ENCODE measurements at places on chromosomes 11 and 22. TPM values are rescaled to one million over a fixed set of nuclear protein-coding genes. Genes with fewer than 3 reads are reported as not detected.

Gene PITPNB
- 74.1 TPM for total RNA-seq

Gene KRTAP5-2
- total RNA-seq = not detected

Gene HBG1
- not detected for total RNA-seq

Gene TNRC6B
- 52.9 TPM for total RNA-seq

Gene MAPK12
- 52.2 TPM for total RNA-seq

Gene CD3D
- total RNA-seq = not detected

Gene CHRM1
- not detected for total RNA-seq

Gene SAA4
- total RNA-seq = not detected

GRCh38 chr11:75632450-75632849 is 36.4 kb downstream of the MAP6 start:
- H3K4me1 ChIP-seq = peaks cover 16% of the 10 kb centered on the region
- H3K27me3 ChIP-seq = no peaks in the 10 kb centered on the region
- H3K36me3 ChIP-seq = no peaks in the 10 kb centered on the region

DNA sequence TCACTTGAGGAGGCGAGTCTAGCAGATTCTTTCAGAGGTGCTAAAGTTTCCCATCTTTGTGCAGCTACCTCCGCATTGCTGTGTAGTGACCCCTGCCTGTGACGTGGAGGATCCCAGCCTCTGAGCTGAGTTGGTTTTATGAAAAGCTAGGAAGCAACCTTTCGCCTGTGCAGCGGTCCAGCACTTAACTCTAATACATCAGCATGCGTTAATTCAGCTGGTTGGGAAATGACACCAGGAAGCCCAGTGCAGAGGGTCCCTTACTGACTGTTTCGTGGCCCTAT is 8.9 kb upstream of the SAMM50 start:
- H3K36me3 ChIP-seq = peaks cover 69% of the 10 kb centered on the region
- no peaks in the 10 kb centered on the region for H3K27me3 ChIP-seq
- H3K27ac ChIP-seq = no peak overlapping the region
- H3K4me3 ChIP-seq = no peak overlapping the region

GRCh38 chr22:28112548-28113043 is 193.5 kb upstream of the PITPNB start:
- no peaks in the 10 kb centered on the region for H3K27me3 ChIP-seq
- DNase-seq = peak; percentile 93
- peaks cover 14% of the 10 kb centered on the region for H3K4me1 ChIP-seq
- no peaks in the 10 kb centered on the region for H3K36me3 ChIP-seq

DNA sequence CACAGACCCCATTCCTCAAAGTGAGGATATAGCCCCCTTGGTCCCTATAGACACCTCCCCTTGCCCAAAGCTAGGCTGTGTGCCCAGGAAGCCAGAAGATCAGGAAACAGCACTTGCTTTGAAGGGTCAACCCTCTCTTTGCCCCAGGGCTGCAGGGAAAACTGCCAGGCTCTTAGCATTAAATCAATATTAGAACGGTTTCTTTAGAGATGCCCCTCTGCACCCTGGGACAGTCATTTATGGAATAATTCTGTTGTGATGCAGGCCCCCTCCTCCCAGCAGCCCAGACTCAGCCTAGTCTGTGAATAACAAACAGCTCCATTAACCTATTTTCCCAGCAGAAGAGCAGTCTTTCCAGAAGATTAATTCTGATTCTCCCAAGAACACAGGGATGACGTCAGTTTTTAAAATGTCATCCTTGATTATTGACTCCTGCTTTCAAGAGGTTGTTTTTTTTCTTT is 11.6 kb upstream of the CAPN5 start:
- H3K4me1 ChIP-seq = no peaks in the 10 kb centered on the region
- H3K4me3 ChIP-seq = no peak overlapping the region
- no peak overlapping the region for H3K27ac ChIP-seq
- no peaks in the 10 kb centered on the region for H3K27me3 ChIP-seq
- H3K36me3 ChIP-seq = no peaks in the 10 kb centered on the region
- peak; percentile 17 for DNase-seq

- DNase-seq = peak; percentile 72
- no peak overlapping the region for H3K4me3 ChIP-seq
- no peaks in the 10 kb centered on the region for H3K4me1 ChIP-seq
These were observed 25.6 kb downstream of the SYT7 start for GRCh38 chr11:61555051-61555969.

GRCh38 chr11:12802418-12803085 is 128.3 kb downstream of the TEAD1 start:
- H3K4me3 ChIP-seq = no peak overlapping the region
- peaks cover 16% of the 10 kb centered on the region for H3K36me3 ChIP-seq
- H3K27me3 ChIP-seq = no peaks in the 10 kb centered on the region

DNA sequence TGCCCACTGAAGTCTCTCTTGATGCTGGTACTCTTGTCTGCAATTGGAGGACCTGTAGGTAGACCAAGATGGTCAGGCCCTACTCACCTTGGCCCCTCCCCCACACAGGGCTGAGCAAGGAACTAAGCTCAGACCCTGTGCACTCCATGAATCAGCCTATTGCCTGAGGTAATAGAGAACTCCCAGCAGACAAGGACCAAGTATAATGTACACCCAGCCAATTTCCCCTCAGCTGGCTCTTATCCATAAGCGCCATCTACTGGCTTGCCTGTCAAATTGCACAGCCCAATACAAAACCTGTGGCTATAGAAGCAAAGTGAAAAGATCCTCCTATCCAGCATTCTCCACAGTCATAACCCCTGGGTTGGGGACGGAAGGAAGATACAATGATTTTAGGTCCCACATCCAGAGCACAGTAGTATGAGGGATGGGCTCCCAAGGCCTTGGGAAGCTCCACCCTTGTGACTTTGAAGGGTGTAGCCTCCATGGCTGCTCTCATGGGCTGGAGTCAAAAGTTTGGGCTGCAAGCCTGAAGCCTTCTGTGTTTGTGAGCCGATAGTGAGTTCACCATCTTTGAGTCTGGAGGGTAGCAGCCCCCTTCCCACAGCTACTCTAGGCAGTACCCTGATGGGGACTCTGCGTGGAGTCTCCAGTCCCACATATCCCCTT is 56.0 kb downstream of the GLYATL2 start:
- H3K4me3 ChIP-seq = no peak overlapping the region
- peak; percentile 70 for DNase-seq
- H3K27ac ChIP-seq = no peak overlapping the region
- H3K36me3 ChIP-seq = no peaks in the 10 kb centered on the region

DNA sequence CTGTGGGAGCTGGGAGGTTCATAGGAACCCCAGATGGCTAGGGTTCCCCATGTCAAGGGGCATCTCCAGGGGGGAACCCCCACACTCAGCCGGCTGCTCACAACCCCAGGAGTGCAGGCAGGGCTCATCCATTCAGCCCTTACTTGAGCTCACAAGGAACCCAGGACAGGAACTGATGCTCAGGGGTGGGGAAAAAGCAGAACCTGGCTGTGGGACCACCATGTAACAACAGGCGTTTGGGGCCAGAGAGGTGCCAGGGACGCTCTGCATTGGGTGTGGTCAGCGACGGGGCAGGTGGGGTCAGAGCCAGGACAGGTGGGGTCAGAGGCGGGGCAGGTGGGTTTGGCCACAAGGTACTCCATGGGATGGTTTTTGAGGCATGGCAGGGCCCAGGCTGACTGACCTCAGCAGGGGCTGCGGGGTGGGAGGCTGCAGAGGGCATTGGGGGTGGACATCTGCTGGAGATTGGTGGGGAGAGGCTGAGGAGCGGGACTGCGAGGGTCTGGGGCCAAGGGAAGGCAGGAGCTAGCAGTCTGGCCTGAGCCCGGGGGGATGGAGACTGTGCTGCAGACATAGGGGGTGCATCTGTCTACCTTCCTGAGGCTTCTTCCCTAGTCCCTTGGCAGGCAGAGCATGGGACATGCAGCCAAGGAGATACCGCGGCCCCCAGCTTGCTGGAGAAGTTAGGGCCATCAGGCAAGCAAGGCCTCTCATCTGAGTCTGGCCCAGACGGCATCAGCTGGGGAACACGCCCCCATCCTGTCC is 34.0 kb upstream of the CARS1 start:
- no peaks in the 10 kb centered on the region for H3K27me3 ChIP-seq

GRCh38 chr11:10487002-10487647 is 32.1 kb downstream of the AMPD3 start:
- no peak overlapping the region for H3K4me3 ChIP-seq
- H3K27me3 ChIP-seq = no peaks in the 10 kb centered on the region
- DNase-seq = peak; percentile 34
- H3K4me1 ChIP-seq = peaks cover 3% of the 10 kb centered on the region
- H3K36me3 ChIP-seq = no peaks in the 10 kb centered on the region
- no peak overlapping the region for H3K27ac ChIP-seq

DNA sequence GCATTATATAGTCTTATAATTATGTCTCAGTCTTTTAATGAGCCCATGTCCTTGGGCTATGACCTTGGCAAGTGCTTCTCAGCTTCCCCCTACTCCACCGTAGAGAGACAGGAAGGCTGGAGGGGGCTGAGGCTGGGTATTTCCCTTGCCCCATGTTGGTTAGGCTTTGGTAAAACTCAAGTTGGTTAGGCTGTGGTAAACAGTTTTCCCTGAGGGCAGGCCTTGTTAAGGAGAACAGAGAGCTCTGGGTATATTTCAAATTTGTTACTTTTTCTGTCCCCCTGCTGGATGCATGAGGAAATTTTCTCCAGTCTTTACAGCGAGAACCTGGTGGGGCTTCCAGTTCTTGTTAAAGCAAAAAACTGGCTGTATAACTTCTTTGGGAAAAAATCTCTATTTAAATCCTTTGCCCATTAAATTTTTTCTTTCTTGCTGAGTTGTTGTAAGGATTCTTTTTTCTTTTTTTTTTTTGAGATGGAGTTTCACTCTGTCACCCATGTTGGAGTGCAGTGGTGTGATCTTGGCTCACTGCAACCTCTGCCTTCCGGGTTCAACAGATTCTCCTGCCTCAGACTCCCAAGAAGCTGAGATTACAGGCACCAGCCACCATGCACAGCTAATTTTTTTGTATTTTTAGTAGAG is 12.2 kb upstream of the DCHS1 start:
- no peaks in the 10 kb centered on the region for H3K27me3 ChIP-seq
- H3K36me3 ChIP-seq = no peaks in the 10 kb centered on the region
- DNase-seq = peak; percentile 65
- no peak overlapping the region for H3K27ac ChIP-seq

DNA sequence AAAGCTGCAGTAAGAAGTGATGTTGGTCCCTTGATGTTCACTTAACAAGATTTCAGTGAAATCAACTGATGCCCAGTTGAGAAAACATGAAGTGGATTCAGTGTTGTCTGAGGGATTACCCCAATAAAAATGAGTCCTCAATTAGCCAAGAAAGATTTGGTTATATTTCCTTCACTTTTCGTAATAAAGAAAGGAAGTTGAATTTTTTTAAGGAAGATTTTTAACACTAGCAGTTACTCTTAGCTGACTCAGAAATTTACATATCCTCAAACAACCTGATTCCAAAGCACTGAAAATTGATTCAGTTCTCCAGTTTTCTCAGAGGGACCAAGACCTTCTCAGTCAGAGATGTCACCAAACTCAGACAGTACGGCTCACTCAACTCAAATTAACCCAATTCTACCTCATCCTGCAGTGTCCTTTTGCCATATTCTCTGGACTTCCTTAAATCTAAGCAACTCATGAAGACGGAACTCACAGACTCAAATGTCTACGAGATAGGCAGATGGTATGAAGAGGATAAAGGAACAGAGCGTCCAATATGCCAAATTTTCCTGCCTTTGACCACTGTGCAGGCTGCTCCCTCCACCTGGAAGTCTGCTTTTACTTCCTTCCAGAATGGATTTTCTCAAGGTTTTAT is 22.8 kb downstream of the SLC5A4 start:
- no peaks in the 10 kb centered on the region for H3K27me3 ChIP-seq
- no peak overlapping the region for H3K27ac ChIP-seq
- H3K4me3 ChIP-seq = no peak overlapping the region
- DNase-seq = no peak
- peaks cover 28% of the 10 kb centered on the region for H3K36me3 ChIP-seq

- no peaks in the 10 kb centered on the region for H3K36me3 ChIP-seq
- DNase-seq = no peak
- no peak overlapping the region for H3K4me3 ChIP-seq
- no peak overlapping the region for H3K27ac ChIP-seq
These were observed 6.2 kb upstream of the IL17REL start for GRCh38 chr22:50018608-50019285.

DNA sequence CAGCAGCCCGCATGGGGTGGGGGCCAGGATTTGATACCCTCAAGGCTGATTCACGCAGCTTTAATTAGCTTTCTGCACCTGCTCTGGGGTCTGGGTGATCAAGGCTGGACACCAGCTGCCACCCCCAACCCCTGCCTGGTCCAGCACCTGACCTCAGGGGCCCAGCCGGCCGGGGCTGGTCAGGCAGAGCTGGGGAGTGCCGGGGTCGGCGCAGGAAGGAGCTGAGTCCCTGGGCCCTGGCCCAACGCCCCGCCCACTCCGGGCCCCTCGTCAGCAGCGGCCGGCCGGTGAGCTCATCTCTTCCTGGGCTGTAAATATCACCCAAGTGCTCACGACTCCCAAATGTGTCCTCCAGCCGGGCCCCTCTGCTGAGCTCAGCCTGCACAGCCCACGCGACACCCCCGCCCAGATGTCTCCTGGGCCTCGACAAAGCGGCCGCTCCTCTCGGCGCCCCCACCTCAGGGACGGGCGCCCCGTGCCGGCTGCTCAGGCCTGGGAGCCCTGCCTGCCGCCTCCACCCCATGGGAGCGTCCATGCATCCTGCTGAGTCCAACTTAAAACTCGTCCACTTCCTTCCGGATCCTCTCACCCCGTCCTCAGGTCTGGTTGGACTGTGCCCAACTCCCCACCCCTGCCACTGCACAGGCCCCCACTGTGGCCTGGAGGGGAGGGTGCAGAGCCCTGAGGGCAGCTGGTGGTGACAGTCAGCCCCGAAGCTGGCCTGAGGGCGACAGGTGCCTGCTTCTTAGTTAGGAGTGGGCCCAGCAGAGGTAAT is 29.0 kb downstream of the RTN4R start:
- peak overlapping the region; percentile 95 for H3K27ac ChIP-seq
- H3K27me3 ChIP-seq = no peaks in the 10 kb centered on the region
- H3K4me1 ChIP-seq = peaks cover 10% of the 10 kb centered on the region
- peaks cover 4% of the 10 kb centered on the region for H3K36me3 ChIP-seq
- peak; percentile 67 for DNase-seq
- H3K4me3 ChIP-seq = no peak overlapping the region

DNA sequence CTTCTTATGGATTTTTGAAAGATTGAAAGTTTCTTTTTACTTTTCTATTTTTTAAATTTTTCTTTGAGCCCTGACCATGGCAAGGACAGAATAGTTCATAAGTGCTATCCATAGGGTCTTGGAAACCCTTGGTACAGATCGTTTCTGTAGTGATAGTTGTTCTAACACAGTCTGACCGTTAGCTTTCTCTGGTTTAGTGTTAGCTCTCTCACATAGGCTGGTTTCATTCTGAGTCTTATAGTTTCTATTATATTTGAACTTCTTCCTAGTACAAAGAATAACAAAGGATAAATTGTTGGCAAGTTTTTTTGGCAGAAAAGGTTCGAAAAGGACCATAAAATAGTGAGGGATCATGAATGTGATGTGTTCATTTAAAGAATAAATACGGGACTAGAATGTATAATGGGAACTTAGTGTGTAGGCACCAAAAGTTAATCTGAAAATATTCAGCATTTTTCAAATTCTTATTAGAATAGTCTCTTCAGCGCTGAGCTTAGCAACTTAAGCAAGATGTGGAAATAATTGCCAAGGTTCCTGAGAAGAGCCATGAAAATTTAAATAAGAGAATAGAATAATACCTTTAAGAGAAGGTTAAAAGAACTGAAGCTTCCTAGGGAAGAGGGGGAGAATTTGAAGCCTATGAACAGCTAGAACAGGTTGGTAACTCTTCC is 24.1 kb downstream of the FDX1 start:
- DNase-seq = no peak
- H3K36me3 ChIP-seq = peaks cover 9% of the 10 kb centered on the region
- H3K27me3 ChIP-seq = no peaks in the 10 kb centered on the region
- no peak overlapping the region for H3K4me3 ChIP-seq
- H3K27ac ChIP-seq = no peak overlapping the region
- H3K4me1 ChIP-seq = no peaks in the 10 kb centered on the region

Measured in endodermal cell (in vitro differentiated cells).